NCI-H446 (cell line): ENCODE measurements at places on chromosomes 6 and 20.

DNA sequence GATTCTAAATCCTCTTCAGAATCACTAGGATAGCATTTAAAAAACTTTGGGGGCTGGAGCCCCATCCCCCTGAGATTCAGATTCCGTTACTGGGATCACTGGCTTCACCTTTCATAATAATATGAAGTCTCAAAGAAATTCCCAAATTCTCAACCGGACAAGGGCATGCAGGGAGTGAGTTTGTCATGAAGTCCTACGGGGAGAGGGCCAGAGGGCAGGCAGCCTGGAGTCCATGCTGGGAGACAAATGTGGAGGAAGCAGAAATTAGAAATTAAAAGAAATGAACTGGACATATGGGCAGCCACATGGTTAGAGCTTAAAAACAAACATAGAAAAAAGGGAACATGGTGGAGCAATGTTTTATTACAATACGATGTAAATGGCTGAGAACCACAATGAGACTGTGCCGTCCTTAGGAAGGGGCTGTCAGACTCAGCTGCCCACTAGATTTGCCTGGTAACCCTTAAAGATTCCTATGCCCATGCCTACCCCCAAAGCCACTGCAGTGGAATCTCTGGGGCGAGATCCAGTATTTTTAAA is 142.6 kb downstream of the CEBPB start:
- no peak for DNase-seq

- DNase-seq = no peak
These were observed 209.4 kb upstream of the JAG1 start for GRCh38 chr20:10883166-10883565.

DNA sequence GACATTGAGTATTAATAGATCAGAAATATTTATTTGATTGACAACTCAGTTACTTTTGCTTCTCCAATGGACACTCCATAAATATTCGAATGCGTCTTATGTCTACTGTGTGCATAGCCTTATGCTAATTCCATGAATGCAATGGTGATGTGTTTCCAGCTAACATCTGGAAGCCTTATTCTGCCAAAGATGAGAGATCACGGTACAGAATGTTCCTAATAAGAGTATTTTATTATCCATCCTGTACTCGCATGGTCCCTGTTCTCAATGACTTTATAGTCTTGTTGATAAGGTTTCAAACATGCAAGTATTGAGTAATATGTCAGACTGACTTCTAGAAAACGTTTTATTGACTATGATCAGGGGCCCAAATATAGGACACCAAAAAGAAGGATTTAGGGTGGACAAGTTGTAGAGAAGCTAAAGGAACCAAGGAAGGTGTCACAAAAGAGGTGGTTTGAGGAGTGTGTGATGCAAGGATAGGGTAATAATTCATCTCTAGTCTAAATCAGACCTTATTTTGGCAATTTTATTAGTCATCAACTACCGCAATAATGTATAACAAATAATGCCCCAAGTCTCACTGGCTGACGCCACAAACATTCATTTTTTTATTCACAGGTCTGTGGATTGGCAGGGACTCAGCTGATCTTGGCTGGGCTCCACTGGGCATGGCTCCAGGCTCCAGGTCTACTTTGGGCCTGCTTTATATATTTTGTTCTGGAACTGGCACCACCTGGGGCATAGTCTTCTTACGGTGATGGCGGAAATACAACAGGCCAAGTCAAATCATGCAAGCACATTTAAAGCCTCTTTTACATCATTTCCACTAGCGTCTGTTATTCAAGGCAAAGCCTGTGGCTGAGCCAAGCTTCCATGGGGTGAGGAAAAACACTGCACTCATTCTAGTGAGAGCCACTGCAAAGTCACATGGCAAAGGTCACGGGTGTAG is 24.5 kb upstream of the CD83 start:
- peak; percentile 49 for DNase-seq

DNA sequence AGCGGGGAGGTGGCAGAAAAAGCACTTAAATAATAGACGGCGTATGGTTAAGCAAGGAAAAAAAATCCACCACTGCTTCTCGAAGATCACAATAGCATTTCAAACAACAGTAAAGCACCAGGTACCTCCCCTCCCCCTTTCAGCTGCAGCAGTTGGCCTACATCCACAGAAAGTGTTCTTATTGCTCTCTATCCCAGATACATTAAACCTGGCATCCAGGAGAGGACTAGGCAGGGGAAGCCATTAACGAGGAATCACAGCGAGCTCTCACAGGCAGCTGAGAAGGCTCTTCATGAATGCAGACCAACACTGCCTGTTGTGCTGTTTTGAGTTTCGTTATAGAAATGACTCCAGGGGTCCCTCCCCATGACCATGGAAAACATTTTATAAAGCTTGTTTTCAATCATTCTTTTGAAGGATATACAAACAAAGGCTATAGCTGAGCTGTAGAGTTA is 11.8 kb downstream of the FYN start:
- DNase-seq = no peak

DNA sequence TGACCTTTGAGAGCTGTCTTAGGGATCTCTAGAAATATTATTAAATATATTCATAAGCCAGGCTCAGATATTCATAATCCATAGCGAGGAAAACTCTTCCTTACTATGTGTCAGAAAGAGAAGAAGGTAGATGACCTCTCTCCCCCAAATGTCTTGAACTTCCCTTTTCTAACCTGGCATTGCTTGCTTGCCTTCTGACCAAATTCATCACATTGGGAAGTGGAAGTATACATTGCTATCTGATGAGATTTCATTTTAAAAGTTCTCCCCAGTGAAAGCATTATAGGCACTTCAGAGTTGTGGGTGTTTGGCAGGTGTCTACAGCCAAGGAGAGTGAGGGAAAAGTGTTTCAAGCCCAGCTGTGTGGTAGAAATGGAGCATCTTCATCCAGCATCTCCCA is 197.3 kb downstream of the ZFAND3 start:
- no peak for DNase-seq

DNA sequence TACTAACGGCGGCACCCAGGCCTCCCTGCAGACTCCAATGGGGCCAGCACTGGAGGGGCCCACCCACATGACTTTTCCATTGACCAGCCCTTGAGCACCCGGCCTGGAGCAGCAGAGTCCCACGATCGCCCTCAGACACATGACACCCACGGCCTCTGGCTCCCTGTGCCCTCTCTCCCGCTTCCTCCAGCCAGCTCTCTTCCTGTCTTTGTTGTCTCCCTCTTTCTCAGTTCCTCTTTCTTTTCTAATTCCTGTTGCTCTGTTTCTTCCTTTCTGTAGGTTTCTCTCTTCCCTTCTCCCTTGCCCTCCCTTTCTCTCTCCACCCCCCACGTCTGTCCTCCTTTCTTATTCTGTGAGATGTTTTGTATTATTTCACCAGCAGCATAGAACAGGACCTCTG is 26.1 kb upstream of the FANCE start:
- no peak for DNase-seq

- DNase-seq = no peak
These were observed 1395.2 kb downstream of the EPHA7 start for GRCh38 chr6:92024110-92024509.

- DNase-seq = no peak
These were observed 99.7 kb downstream of the TMEM170B start for GRCh38 chr6:11637266-11637665.

DNA sequence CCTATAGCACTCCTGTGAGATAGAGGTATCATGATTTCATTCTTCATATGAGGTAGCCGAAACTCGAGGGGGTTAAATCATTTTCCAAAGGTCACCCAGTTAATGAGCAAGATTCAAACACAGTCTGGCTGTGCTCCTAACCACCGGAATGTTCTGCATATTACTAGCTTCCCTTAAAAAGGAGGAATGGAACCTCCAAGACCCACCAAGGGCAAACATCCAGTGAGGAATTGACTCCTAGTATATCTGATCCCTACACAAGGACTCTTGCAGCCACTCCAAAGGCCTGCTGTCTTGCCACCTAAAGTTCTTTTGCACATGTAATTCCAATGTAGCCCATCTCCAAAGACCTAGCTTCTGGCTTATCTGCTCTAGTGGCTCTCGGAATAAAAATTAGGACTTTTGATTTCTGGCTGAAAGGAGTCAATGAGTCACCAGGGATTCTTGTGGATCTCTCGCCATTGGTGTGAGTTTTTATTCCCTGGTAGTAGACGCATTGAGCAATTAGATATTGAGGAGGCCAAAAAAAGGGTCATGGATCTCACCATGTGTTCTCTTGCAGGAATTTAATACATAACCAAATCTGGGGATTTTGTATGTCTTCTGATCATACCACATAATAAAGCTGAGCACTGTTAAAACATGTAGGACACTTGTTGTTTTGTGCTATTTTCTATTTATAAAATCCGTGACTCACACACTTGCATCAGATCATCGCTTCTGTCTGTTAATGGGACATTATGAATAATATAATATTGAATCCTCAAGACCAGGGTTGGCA is 9.1 kb downstream of the BCAS1 start:
- no peak for DNase-seq

DNA sequence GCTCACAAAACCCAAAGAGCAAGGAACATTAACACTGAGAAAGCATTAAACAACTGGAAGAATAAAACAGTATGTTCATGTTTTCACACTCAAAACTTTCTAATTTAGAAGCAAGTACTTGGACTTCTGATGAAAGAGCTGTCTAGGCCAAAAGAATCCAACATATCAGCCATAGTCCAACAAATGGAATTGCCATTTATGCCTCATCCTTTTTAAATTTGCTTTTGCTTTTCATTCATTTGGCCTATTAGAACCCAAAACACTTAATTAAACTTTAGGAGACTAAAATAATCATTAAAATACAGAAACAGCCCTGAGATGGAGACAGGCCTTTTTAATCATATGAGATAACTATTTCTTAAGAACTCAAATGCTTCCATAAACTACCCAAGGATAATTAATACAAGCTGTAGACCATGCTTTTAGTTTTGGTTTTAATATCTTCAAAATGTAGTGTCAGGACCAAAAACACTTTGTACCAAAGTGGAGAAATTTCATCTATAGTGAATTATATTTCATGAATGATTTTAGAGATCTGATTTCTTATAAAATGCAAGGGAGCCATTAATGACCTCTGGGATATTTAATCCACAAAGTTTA is 166.5 kb downstream of the KIF6 start:
- no peak for DNase-seq

- no peak for DNase-seq
These were observed 3.0 kb downstream of the GLP1R start for GRCh38 chr6:39051399-39052122.

- no peak for DNase-seq
These were observed 7.3 kb upstream of the SNTA1 start for GRCh38 chr20:33450867-33451266.

- DNase-seq = no peak
These were observed 128.4 kb downstream of the TIAM2 start for GRCh38 chr6:155123520-155123919.

- DNase-seq = no peak
These were observed 2.4 kb upstream of the BPIFA2 start for GRCh38 chr20:33165416-33166055.

GRCh38 chr6:126738146-126738545 is 380.3 kb upstream of the RSPO3 start:
- no peak for DNase-seq

- no peak for DNase-seq
These were observed 898.2 kb upstream of the MAP3K7 start for GRCh38 chr6:91485047-91485446.

- no peak for DNase-seq
These were observed 52.9 kb upstream of the BTN3A2 start for GRCh38 chr6:26312096-26312463.

DNA sequence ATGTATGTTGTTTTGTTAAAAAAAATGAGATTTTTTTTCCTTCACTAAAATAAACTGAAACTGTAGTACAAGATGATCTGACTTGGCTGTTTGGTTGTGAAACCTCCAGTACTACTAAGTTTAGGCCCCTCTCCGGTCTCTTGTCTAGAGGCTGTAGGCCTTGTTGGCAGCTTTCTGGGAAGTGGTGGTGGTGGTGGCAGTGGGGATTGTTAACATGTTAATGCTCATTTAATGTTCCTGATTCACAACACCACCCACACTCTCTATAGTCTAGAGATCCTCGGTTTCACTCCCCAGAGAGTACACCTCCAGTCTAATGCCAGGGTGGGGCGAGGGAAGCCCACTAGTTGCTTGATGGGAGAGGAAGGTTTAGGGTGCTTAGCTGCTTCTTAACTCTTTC is 24.1 kb downstream of the STK4 start:
- no peak for DNase-seq

DNA sequence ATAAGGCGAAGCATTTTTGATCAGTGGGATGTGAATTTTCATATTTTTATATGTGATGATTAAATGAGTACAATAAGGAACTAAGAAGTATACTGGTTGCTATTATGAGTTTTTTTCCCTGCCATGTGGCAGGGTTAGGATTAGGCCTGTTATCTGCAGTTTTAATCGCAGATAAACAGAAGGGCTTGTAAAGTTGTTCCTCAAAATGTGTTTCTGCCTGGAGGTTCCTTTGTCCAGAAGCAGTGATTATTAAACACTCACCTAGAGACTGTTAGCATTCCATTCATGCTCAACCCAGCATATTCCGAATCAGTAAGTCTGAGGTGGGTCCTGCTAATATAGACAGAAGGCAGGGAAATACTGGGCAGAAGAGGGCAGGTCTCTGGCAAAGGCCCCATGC is 316.0 kb downstream of the CLIC5 start:
- DNase-seq = no peak

DNA sequence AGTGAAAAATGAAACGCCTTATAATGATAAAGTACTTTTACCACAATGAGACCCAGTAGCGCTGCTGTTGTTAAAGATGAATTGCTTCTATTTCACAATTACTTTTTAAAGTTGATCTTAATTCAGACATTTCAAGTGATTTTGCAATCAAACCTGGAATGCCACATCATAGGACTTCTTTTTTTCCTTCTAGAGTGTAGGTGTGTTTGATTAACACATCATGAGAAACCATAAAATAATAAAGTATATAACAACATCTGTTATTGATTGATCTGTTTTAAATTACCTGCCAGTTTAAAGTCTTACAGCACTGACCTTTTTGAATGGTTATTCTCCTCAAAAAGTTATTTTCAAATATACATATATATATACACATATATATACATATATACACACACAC is 38.6 kb downstream of the HEBP2 start:
- DNase-seq = no peak

- DNase-seq = no peak
These were observed 25.5 kb upstream of the DST start for GRCh38 chr6:56668158-56668557.

GRCh38 chr20:37233548-37234253 is 27.9 kb downstream of the GHRH start:
- DNase-seq = no peak

- no peak for DNase-seq
These were observed 80.1 kb upstream of the CST7 start for GRCh38 chr20:24868959-24869358.

DNA sequence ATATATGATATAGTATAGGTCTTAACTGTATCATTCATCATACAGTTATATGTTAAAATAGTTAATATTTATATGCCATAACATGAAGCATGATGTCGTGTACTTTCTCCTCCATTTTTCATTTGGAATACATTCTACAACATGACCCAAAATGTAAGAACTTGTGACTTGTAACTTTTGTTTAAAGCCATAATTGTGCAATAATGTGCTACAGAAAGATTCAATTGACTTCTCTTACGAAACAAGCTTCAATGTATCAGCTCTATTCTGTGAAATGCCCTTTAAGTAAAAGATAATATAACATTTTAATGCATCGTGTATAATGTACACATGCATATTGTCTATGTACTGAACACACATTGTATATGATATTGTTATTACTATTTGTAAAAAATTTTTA is 76.7 kb upstream of the FABP7 start:
- no peak for DNase-seq

- no peak for DNase-seq
These were observed 47.8 kb upstream of the TAGAP start for GRCh38 chr6:159092631-159093030.
